A549 treated with AZD2906 at 1 μM for 4 hours (cell line): ENCODE measurements at places on chromosomes 16 and 17. TPM values are rescaled to one million over a fixed set of nuclear protein-coding genes. Genes with fewer than 3 reads are reported as not detected.

CDH11 gene
- total RNA-seq = 0.44 to 0.67 TPM (median 0.63 TPM) in 5 replicates

KRT9 gene
- total RNA-seq = not detected in 5 replicates

HOXB6 gene
- 3.5 to 5.2 TPM (median 4.3 TPM) in 5 replicates for total RNA-seq

FA2H gene
- total RNA-seq = 31.4 to 35.7 TPM (median 34.6 TPM) in 5 replicates

ATP2C2 gene
- 0.08 to 0.22 TPM (median 0.15 TPM) in 5 replicates for total RNA-seq
